NCI-H82 (cell line): ENCODE measurements at places on chromosomes 4 and X.
A peak's percentile ranks its signal among the peaks of the same experiment; 100 is the strongest.

GRCh38 chrX:23201706-23202105, 132.9 kb upstream of the PTCHD1 start:
- DNase-seq = no peak

DNA sequence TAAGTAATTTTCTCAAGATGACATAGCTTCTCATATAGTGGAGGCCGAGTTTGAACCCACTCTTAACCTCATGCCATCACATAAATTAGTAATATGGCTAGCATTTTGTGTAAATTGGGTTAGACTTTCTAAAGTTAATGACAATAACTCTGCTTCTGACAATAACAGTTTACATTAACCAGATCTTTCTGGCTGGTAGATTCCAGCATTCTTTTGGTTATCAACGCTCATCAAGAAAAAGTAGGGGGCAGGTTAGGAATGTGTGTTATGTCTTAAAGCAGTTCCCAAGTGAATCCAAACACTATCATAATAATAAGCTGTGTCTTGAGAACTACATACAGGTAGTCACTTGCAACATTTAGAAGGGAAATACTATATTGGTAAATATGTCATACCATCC, 162.5 kb downstream of the PRDM5 start:
- no peak for DNase-seq

DNA sequence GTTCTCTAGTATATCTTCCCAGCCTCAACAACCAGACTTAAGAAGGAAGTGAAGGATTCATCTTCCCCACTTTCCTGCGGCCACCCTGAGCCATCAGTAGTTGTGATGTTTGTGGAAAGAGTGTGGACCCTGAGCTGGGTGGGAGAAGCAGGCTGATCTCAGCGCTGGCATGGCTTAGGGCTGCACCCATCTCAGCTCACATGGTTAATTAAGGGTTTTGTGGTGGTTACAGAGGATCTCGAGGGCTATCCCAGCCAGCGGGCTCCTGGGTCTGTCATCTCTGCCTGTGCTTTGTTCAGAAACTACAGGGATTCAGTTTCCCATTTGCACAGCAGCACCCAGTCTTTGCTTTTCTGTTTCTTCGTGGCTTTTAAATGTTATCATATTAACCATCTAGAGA, 163.4 kb downstream of the PTTG2 start:
- DNase-seq = no peak

GRCh38 chrX:115713460-115713859, 152.5 kb downstream of the PLS3 start:
- no peak for DNase-seq

- DNase-seq = no peak
Observed at GRCh38 chr4:117400039-117400835, 314.9 kb upstream of the TRAM1L1 start.

DNA sequence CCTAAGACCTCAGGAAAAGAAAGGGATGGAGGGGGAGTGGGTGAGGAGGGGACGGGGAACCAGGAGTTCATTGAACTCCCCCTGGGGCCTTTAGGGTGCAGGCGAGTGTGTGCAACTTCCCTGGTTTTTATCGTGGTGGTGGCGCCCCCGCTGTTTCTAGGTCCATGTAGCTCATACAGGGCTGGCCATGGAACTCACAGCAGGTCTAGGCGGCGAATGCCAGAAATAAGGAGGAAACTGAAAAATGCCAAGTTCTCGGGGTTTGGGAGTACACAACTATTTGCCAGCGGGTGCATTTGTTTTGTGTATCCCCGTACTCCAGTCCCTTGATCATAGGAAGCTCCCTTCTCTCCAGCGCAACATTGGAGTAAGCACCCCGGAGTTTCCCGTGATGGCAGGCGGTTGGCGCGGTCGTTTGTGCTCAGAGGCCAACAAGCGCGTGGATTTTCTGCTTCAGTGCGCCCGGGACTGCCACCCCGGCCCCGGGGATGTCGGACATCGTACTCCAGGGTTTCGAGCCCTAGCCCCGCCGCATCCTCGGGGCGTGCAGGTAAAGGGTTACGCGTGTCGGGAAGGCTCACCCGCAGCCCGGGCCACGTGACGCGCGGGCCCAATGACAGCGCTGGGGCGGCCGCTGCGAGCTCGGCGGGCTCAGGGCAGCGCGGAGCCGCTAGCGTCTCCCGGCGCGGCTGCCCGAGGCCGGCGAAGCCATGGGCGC, 208.9 kb downstream of the NWD2 start:
- DNase-seq = peak; percentile 36

- DNase-seq = no peak
Observed at GRCh38 chrX:69262036-69262936, 97.0 kb upstream of the PJA1 start.

GRCh38 chr4:7642741-7643458, 208.2 kb upstream of the PSAPL1 start:
- DNase-seq = no peak

GRCh38 chr4:70511365-70511764, 7.0 kb upstream of the AMTN start:
- no peak for DNase-seq

GRCh38 chr4:39933671-39934590, 43.8 kb downstream of the PDS5A start:
- peak; percentile 69 for DNase-seq

GRCh38 chrX:136497556-136498052, at the start of gene HTATSF1:
TSS of gene HTATSF1 (plus strand) at chrX:136497592. CDS start at chrX:136497685, 93 bp downstream.
- DNase-seq = no peak

GRCh38 chr4:166432842-166433241, 559.8 kb downstream of the TLL1 start:
- no peak for DNase-seq

- peak; percentile 59 for DNase-seq
Observed at GRCh38 chrX:69163936-69164741, 1.1 kb downstream of the PJA1 start.
